Suppressor macrophage treated with lipopolysaccharide for 1 hour (primary cell): ENCODE measurements at places on chromosomes 4 and X.

DNA sequence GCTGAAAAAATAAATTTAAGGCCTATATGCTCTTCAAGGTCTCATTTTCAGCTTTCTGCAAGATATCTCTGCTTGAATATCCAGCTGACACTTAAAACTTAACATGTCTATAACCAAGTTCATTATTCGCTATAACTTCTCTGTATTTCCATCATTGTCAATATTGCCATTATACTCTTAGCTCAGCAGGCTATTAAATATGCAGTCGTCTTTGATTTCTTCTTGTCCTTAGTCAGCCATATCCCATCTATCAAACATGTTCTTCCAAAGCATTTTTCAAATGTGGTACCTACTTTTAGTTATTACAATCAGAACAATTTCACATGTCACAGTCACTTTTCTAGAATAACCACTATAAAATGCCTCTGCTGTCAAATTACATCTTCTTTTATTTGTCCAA is 1364.1 kb downstream of the ARAP2 start:
- DNase-seq: no peak

DNA sequence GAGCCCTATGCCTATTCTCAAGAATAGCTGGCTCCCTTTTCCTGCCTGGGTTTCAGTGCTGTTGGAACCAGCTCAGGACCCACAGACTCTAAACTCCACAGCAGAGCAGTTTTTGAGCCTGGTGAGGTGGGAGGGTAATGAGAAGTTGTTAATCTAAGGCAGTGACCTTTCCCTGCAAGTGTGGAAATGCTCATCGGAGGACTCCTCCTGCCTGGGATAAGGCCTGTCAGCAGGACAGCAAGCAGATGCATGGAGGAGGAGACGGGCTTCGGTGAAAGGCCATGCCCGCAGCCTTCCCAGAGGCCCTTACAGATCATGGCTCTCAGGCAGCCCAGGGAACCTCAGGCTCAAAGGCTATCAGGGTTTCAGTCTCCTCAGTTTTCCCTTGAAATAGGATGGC is 70.0 kb upstream of the SHISA3 start:
- DNase-seq: no peak

DNA sequence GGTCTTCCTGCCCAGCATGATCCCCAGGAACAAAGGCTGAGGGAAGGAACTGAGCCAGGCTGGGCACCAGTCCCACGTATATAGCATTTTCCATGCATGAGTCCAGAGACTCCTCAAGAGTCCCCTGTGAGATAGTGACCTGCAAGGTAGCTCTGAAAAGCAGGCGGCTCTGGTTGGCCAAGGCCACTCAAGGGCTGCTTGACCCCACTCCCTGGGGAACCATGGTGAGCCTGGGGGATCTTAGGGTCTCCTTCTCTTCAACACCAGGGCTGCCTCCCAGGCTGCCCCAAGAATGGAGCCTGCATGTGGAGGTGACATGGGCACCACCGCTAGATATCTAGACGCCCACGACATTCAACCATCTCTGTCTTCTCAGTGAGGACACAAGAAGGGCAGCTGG is 79.2 kb downstream of the SLC2A9 start:
- DNase-seq: no peak

DNA sequence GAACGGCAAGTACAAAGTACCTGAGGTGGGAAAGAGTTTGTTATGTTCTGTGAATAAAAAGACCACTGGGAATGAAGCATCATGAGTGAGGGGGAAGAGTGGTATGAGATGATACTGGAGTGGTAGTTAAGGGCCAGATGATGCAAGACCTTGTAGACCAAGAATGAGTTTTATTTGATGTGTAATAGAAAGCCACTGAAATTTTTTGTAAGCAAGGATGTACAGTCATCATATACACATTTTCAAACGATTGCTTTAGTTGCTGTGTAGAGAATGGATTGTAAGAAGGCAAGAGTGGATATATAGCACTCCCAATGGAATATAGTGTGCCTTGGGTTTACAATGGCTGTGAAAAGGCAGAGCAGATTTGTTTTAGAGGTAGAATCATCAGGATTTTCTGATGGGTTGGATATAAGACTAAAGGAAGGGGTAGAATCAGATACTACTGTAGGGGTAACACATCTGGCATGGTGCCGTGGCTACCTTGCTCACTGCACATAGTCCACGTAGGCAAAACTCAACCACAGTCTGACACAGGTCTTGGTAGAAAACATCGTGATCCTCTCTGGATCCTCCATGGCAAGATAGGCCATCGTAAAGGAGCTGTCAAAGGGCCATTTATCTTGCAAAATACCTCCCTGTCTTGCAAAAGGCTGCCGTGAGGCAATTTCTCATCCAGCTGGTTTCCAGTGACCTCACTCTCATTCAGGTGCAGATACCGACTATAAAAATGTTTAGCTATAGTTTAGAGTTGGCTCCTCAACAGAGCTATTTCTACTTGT is 14.9 kb downstream of the TIFA start:
- DNase-seq: no peak

DNA sequence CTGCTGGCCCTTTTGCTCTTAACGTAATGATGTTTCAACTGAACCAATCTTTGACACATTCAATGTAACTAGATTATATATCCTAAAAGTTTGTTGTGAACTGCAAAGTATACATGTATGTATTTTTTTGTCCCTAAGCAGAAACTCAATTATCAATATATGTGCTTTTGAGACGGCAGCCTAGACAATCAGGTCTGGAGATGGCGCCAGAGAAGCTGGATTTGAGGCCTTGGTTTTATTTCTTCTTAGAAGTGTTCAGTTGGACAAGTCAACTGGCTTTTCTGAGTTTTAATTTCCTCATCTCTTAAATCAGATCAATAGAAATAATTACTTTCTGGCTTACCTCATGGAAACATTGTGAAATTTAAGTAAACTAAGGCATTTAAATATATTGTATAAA is 62.5 kb downstream of the DCAF8L1 start:
- no peak for DNase-seq

DNA sequence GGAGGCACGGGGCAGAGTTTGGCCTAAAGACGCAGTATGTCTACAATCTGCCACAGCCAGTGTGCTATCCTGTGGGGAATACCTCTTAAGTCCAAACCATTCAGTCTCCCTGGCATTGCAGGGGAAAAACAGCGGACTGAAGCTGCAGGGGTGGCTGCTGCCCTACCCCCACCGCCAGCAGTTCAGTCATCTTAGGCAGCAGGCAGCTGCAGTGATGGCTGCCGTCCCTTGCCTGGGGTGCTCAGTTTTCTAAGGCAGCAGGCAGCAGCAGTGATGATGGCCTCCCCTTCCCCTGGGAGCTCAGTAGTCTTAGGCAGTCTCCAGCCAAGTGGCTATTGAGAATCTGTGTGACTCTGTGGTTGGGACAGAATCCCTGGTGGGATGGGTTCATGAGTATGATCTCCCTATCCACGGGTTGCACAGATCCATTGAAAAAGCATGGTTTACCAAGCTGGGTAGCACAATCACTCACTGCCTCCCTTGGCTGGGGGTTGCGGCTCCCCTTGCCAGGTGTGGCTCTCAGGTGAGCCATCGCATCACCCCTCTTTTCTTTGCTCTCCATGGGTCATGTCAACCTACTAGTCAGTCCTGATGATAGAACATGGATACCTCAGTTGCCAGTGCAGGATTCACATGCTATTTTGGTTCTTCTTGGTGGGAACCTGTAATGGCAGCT is 48.9 kb upstream of the GRID2 start:
- DNase-seq: no peak

DNA sequence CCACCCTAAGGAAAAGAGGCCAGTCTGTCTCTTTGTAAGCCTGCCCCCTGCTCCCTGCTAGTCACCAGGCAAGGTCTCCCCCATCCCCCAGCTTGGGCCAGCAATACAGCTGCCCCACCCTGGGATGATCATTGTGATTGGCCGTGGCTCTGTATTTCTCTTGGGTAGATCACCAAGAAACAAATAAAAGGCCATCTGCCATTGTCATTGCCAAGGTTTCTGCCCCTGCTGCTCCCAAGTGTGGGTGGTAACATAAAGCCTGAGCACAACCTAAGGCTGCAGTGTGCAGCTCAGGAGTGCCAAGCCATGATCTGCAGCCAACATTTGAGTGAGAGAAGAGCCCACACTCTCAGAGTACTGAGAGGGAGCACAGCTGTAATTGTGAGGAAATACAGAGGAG is 241.0 kb upstream of the POF1B start:
- no peak for DNase-seq

- DNase-seq: no peak
Observed at GRCh38 chrX:57156397-57157049, 19.3 kb upstream of the SPIN2A start.

DNA sequence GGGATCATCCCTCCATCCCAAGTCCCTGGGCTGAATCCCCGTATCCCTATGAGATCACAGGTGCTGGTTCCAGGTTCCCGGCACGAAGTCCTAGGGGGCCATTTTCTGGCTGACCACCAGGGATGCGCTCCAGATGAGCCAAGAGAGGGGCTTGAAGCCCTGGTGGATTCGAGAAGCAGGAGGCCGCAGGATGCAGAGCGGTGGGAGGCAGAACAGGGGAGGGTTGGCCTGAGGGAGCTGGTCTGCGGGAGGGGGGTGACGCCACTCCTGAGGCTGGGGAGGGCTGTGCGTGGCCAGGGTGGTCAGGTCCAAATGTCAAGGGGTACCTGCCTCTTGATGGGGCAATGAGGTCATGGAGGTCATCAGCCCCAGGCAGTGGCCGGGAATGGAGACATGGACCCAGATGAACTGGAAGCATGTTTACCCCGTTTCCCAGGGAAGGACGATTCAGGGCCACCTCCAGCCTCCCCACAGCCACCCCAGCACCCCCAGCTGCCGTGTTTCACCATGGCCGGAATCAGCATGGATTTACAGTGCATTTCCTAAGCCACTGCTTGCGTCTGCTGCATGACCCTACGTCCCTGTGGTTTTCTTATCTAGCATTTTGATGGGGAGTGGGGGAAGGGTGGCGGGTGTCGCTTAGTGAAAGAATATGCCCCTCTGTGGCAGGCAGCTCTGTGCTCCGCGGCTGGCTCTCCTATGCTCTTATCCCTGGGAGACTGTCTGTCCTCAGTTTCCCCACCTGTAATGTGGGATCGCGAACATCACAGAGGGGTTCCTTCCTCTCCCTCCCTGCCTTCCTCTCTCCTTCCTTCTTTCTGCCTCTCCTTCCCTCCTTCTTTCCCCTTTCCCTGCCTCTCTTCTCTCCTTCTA is 17.0 kb upstream of the HTRA3 start:
- no peak for DNase-seq

DNA sequence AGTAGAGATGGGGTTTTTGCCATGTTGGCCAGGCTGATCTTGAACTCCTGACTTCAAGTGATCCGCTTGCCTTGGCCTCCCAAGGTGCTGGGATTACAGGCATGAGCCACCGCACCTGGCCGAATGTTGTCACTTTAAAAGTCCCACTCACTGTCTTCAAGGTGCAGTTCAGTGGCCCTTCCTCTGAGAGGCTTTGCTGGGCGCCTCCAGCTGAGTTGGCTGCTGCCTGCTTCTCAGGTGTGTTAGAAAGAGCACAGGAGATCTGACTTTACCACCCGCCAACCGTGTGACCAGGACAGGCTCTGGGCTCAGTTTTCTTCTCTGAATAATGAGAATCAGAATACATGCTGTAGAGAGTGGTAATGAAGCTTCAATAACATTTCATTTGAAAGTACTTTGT is 207.4 kb downstream of the CEP135 start:
- no peak for DNase-seq

- no peak for DNase-seq
Observed at GRCh38 chr4:99029018-99029735, 33.7 kb downstream of the METAP1 start.

GRCh38 chrX:106774981-106775380 is 27.5 kb upstream of the TBC1D8B start:
- no peak for DNase-seq

GRCh38 chr4:33411182-33411581 is 2691.0 kb downstream of the PCDH7 start:
- DNase-seq: peak; percentile 1

GRCh38 chr4:45692131-45692735 is 431.6 kb downstream of the GABRG1 start:
- no peak for DNase-seq

- DNase-seq: no peak
Observed at GRCh38 chr4:100087743-100088142, 102.5 kb downstream of the DDIT4L start.

DNA sequence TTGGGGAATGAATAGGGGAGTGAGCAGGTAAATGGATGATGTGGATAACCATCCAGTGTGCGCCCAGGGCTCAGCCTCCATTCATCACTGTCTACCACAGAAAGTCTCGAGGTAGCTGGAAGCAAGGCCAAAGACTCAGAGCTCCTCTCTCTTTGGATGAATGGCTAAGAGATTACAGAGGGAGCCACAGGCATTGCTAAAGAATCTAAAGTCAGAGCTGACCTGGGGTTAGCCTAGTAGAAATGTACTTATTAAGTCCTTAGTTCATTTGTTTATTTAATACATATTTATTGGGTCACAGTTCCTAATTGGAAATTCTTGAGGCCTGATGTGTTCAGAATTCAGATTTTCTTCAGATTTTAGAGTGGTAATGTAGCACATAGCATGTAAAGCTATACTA is 88.7 kb upstream of the HPF1 start:
- DNase-seq: no peak

DNA sequence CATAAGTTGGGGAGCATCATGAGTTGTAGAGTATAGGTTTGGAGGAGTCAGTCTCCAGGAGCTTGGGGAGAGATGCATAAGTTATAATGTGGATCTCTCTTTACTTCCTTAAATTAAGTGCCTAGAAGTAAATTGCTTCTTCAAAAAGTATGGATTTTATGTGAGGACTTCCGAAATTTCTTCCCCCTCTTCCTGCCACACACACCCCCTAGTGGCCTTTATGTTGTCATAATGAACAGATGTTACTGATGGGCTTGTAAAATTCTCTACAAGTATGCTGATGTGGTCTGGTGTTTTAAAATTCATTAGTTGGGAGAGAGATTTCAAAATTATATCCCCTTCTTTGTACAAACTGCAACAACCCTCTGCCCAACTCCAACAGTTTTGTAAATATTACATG is 2.3 kb upstream of the METTL14 start:
- DNase-seq: peak; percentile 51

DNA sequence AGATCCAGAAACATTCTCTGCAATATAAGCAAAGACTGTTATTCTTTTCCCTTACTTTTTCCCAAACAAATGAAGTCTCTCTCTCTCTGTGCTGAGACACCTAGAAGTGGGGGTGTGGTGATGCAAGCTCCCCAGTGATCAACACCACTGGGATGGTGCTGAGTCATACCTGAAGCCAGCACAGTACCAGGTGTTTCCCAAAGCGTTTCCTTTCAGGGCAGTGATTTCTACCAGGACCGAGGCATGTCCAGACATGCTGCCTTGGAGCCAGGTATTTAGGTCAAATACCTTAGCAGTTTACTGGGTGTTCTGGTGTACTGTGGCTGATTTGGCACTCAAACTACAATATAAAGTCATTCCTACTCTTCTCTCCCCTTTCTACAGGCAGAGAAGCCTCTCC is 726.5 kb downstream of the FAM133A start:
- no peak for DNase-seq

GRCh38 chr4:118346495-118346894 is 6.3 kb downstream of the PRSS12 start:
- no peak for DNase-seq

- DNase-seq: peak; percentile 10
Observed at GRCh38 chr4:168218645-168219044, 99.9 kb downstream of the DDX60 start.

- no peak for DNase-seq
Observed at GRCh38 chr4:80484712-80485111, 149.2 kb downstream of the CFAP299 start.
